Cortex of kidney (tissue), 1 donor: ENCODE measurements at places on chromosomes 3 and 15.

GRCh38 chr3:71345429-71346040 is 238.0 kb downstream of the FOXP1 start:
- no peak for DNase-seq

DNA sequence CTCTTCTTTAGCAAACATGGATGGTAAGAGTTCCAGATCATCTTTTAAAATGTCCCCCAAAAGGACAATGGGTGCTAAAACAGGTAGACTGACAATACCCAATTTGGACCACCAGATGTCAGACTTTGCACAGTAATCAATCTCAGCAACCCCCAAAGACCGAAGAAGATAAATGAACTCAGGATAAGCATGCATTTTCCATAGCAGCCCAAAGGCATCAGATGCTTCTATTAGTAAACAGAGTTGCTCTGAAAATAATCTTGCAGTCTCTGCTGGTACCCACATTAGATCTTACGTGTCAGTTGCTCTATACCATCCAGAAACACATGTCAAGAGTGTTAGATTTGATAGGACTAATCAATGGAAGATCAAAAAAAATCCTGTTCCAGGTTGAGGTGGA is 20.6 kb downstream of the MYH15 start:
- DNase-seq, result no peak

GRCh38 chr3:13647298-13648059 is 98.6 kb downstream of the FBLN2 start:
- no peak for DNase-seq

GRCh38 chr3:59006634-59007517 is 42.9 kb downstream of the CFAP20DC start:
- DNase-seq, result no peak

- no peak for DNase-seq
Measured at GRCh38 chr15:75171408-75171807, 30.3 kb upstream of the C15orf39 start.
